ENCODE measurements at places on chromosomes 5 and 9.

DNA sequence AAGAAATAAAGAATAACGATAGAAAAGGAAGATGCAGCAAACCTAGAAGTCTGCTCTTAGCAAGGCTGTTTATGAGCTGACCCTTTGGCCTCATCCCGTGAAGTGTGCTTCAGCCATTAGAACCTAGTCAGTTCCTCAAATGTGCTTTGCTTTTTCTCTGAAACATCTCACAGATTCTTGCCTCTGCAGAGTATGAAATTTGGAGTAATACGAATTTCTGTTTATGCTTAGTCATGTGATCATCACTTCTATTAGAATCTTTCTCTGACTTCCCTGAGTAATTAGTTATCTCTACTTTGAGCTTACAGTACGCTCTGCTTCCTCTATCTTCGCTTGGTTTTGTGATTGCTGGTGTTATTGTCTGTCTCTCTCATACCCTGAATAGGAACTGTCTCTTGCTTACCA is 11.3 kb downstream of the CYSTM1 start:
- DNase-seq = no peak

DNA sequence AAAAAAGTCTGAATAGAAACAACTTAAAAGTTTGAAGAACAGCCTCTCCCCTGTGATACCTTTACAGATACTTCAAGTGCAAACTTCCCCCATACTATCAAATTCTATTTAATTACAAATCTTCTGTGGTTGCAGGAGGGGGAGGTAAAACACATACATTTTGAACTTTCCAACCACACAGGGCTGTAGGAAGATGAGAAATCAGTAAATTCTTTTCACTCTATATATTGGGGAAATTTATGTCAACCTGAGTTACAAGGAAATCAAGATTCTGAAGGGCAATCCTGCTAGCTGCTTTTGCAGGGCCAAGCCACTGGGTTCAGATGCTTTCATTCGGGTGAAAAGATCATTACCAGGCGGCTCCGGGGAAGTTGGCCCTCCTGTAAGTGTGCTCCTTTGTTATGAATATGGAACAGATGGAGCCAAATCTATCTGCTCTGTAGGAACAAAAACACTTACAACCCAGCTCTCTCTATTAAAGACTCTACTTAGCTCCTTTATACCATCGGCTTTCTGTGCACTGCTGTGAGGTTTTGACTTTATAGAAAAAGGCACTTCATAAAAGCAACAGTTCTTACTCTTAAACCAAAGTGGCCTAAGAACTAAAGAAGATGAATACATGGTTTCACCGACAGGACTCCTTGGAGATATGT is 269.1 kb downstream of the EFNA5 start:
- DNase-seq = no peak

DNA sequence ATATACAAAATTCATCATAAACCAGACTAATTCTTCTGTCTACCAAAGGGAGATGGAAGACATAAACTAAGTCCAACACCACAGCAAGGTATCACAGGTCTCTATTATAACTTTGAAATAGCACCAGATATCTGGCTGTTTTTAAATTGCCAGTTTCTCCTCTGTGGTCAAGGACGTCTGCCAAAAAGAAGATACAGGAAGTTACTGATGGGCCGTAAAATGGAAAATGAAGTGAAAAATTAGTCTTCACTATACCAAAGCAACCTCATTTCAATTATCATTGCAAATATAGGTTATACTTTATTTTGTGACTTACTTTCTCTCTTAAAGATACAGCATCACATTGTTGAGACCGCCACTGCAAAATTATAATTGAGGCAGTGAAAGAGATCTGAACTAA is 225.5 kb downstream of the NDUFS4 start:
- no peak for DNase-seq

GRCh38 chr9:7148243-7148765 is 390.5 kb downstream of the KDM4C start:
- no peak for DNase-seq

DNA sequence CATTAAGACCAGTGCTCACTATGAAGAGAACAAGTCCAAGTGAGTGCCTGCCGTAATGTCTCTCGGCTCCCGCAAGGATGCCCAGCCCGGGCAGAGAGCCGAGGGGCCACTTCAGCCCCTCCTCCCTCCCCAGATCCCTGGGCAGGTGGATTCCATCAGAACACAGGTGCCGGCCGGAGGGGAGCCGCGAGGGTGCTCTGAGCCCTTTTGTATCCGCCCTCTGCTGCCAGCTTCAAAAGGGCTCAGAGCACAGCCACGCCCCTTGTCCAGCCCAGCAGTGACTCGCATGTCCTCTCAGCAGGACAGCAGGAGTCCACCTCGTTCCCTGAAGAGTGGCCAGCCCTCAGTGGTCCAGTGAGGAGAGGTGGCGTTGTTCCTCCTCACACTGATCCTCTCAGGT is 43.9 kb downstream of the CYFIP2 start:
- DNase-seq = no peak

DNA sequence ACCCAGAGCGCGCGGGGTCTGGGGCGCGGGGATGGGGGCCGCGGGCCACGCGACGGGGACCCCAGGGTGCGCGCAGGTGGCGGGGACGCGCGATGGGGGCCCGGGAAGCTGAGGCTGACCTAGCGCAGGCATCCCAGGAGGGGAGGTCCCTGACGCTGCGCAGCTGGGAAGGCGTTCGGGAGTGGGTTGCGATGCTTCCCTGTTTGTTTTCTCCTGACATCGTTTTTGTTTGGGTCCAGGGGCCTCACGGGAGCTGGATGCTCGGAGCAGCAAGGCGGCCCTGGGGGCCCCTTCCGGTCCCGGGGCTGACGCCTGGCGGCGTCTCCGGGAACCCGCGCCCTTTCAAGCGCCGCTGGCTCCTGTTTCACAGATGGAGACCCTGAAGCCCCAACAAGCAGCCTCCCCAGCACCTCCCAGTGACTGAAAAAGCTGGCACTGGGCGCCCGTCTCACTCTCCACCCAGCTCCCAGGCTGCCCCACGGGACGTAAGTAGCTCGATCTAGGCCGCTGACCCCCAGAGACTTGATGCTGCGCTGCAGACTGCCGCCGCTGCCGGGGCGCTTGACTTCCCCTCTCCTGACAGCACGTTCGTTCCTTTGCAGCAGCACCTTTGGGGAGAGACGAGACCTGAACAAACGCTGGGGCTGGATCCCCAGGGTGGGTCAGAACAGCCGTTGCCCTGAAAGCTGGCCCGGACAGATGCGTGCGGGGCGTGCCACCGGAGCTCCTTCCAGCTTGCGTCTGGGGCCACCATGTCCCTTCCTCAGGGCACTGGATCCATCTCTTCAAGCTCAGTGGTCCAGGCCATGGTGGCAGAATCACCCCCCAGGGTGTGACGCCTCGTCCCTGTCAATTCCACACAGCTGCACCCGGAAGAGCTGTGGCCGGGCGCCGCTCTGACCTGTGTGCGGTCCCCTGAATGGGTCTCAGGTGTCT is 593 bp downstream of the BRD3OS start:
- DNase-seq = peak; percentile 55

DNA sequence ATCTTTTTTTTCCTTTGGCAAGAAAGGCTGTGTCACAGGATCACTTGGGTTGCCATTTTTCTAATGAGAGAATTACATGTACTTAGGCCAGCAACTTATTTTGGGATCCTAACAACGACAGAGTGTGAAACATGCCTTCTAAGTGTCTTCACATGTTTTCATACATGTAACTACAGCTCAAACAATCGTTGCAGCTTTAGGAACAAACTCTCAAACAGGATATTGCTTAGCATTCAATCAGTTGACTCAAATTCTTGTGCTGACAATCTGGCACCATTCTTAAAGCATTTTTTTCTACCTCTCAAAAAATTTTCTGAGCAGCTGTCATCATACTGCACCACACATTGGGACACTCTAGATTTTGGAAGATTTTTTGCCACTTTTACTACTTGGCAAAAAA is 435.5 kb downstream of the HINT1 start:
- no peak for DNase-seq

Measured in activated CD4-positive, alpha-beta T cell treated with anti-CD3 and anti-CD28 coated beads, Interleukin-2, amount 10 ng/mL, durations not matched to agents 7 days and 5 days (primary cell).